ENCODE measurements at places on chromosomes 12 and 14.

DNA sequence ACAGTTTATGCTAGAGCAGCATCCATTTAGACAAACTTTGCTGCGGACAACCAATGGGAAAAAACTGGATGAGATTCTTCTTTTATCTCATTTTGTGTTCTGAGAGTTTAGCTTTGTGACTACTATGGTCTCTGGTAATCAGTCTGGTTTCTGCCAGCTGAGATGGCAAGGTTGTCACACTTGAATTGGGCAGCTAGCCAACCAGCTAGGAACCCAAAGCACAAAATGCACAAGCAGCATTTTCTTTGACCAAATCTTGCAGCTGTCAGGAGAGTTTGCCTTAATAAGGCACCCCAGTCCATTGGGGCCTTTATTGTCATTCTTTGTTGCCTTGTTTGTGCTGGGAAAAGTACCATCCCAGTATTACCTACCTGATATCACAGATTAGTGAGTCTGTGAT, 34.0 kb upstream of the ETV6 start:
- no peak for DNase-seq

DNA sequence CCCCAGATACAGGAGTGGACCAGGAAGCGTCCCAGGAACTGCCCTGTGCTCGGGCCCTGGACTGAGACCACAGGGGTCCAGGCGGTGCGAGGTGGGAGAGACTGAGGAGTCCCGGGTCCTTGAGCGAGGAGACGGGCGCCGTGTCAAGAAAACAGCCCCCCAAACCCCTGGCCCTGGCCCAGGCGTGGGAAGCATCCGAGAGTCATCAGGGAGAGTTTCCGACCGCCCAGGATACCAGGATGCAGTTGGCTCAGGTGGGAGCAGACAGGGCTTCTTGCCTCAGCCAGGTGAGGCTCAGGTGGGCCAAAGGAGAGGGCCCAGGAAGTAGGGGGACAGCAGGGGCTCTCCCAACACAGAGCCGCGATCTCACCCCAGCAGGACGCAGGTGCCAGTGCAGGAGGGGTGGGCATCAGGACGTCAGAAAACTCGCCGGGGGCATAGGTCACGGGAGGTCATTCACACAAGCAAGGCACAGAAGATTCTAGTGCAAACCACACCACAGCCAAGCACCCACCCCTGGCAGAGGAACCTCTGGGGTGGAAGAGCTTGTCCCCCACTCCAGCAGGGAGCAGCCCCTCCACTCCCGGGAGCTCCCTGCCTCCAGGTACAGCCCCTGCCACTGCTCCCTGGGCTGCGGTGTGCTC, 102.5 kb upstream of the EIF5 start:
- DNase-seq, result no peak

- DNase-seq, result no peak
These were observed 9.3 kb downstream of the PGF start for GRCh38 chr14:74945852-74946658.

- DNase-seq, result no peak
These were observed 66.1 kb upstream of the GRIP1 start for GRCh38 chr12:66744956-66745383.
